ENCODE measurements at places on chromosomes 16 and 17.

GRCh38 chr17:2024572-2025219 is 438 bp downstream of the RTN4RL1 start:
- no peak for DNase-seq

- DNase-seq: no peak
These were observed 14.6 kb upstream of the CSNK1D start for GRCh38 chr17:82287868-82288801.

GRCh38 chr17:40694584-40694983 is 9.0 kb downstream of the KRT24 start:
- no peak for DNase-seq

DNA sequence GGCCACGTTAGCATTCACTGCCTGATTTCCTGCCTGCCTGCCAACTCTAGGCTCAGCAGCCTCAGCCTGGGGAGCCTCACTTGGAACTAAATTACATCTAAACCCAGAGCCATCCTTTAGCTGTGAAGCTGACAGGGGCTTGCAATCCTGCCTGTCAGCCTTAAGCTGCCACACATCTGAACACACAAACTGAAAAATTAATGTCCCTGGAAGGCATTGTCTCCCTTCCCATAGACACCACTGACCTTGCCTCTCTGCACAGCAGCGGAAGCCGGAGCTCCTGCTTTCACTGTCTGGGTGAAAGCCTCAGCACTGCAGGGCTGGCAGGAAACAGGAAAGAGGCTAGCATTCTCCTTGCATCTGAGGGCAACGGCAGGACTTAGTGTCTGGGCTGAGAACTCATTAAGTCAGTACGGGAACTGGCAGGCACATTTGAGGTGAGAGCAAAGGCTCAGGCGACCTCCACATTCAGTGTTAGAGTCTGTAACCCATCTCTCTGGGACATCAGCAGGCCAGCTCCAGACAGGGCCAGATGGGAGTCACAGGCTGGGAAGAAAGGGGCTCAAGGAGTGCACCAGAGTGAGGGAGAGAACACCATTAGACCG is 452.4 kb upstream of the C16orf82 start:
- no peak for DNase-seq

- no peak for DNase-seq
These were observed 38.4 kb downstream of the UTP18 start for GRCh38 chr17:51298508-51299371.

- no peak for DNase-seq
These were observed 46.8 kb downstream of the FOXK2 start for GRCh38 chr17:82566129-82566960.

DNA sequence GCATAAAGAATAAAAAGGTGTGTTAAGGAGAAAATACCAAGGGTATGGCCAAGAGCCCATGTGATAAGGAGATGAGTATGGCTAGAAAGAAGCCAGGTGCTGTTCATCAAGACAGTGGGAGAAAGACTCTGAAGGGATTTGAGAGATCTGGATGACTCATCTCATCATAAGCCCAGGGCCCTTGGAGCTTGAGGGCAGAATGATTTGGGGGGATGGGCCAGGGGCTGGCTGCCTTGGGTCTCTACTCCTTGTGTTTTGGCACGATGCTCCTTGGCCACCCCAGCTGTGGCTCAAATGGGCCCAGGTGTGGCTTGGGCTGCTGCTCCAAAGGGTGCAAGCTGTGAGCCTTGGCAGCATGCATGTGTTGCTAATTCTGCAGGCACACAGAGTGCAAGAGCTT is 14.5 kb upstream of the TNFRSF13B start:
- no peak for DNase-seq
